Umbilical cord (tissue), 2 donors: ENCODE measurements at places on chromosomes 13 and 19. TPM values are rescaled to one million over a fixed set of nuclear protein-coding genes. Genes with fewer than 3 reads are reported as not detected.
A peak's percentile ranks its signal among the peaks of the same experiment; 100 is the strongest.

DNA sequence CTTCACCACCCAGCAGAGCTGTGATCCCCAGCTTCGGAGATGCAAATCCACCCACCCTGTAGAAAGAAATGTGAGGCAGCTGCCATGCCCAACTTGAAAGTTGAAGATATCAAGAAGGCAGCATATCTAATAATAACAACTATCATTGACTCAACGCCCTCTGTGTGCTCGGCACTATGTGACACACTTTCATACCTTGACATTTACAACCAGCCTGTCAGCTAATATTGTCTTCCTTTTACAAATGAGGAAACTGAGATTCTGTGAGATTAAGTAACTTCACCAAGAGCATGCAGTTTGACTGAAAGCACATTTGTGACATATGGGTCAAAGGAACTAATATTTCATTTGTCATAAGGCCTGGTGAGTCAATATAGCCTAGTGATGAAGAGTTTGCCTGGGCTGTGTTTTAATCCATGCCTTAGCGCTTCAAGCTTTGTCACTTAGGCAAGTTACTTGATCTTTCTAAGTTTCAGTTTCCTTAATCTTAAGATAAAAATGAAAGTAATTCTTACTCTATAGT, 137.0 kb downstream of the FLT1 start:
- DNase-seq, result no peak

IGLON5 gene
- 2.2 TPM for total RNA-seq

GRCh38 chr13:27496536-27497273, 46.3 kb upstream of the MTIF3 start:
- DNase-seq, result no peak

RGS9BP gene
- 0.96 TPM for total RNA-seq

- DNase-seq, result peak; percentile 69
These were observed 7.2 kb downstream of the MED29 start for GRCh38 chr19:39398297-39398864.

ASF1B gene
- 0.48 TPM for total RNA-seq

IRGC gene
- not detected for total RNA-seq

GRCh38 chr13:106599875-106600797, 32.2 kb upstream of the ARGLU1 start:
- DNase-seq, result peak; percentile 92

FBXO27 gene
- 12.3 TPM for total RNA-seq
